ENCODE measurements at places on chromosomes 6 and 20.

- no peak for DNase-seq
These were observed 15.2 kb upstream of the ARFGEF2 start for GRCh38 chr20:48906221-48906877.

DNA sequence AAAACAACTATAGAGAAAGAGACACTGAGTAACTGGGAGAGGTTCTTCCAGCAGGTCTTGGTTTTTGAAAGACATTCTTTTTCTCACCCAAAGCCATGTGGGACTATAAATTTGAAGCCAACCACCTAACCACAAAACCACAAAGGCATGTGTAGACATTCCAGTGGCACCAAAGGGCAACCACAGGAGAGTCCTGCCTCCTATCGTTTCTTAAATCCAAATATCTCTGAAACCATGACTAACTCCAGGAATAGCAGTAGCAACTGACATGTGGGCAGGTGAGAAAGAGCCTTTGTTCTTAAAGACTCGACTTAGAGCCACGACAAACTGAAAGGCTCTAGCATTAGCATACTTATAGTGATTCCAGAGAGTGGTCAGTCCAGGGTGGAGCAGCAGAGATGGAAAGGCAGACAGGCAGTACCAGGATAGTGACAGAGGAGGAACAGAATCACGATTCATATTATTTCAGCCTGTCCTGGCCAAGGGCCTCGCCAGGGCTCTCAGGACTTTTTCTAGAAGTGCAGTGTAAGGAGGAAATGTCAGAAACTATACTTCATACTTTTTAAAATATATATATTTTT, 9.4 kb upstream of the COL9A1 start:
- DNase-seq = no peak

DNA sequence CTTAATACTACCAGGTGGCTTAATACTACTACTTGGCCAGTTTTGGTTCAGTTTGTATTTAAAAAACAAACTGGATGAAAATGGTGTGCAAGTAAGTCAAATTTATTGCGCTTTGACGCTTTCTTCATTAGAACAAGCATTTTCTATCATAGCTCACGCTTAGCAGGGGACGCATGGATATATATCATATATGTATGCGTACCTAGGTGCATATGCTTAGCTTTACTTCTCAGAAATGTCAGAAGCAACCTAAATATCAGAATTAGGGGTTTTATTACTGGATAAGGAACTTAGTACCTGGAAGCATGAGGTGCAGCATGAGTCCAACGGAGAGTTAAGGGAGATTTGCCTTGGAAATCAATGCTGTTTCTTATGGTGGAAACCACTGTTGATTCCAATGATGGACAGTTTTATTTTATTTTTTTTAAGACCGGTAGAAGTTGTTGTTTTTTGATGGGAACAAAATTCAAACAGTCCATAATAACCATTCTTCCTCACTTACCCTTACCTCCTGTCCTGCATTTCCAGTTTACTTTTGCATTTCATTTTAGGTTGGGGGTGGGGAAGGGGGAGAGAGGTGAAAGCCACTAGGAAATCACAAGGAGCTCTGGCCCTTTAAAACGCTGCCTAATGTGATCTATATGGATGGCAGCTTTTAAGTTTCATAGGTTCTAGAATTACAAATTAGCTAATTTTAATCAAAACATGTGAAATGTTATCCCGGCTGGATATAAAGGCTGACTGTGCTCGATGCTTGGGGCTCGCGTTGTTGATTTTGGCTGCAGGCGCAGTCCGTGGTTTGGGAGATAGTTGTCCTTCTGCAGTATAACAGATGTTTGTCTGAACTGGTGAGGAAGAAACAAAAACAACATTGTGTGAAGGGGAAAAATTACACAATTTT, 2.1 kb downstream of the SOBP start:
- no peak for DNase-seq

DNA sequence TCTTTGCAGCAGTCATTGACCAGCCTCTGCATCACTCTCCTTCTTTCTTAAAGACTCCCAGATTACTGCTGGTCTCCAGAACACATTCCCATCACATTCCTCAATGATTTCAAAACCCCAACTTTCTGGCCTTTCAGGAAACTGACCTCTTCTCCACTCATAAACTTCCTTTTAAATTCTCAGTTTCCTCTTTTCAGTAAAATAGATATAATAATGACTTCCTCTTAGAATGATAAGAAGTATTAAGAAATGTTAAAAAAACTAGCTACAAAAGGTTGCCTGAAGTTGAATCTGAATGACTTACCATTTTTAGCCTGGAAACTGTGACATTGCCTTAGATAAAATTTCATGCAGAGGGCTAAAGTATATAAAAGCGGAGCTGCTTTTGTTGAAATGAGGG, 239.3 kb downstream of the OGFRL1 start:
- no peak for DNase-seq

GRCh38 chr6:167574431-167575151, 249.7 kb downstream of the TTLL2 start:
- DNase-seq = no peak

DNA sequence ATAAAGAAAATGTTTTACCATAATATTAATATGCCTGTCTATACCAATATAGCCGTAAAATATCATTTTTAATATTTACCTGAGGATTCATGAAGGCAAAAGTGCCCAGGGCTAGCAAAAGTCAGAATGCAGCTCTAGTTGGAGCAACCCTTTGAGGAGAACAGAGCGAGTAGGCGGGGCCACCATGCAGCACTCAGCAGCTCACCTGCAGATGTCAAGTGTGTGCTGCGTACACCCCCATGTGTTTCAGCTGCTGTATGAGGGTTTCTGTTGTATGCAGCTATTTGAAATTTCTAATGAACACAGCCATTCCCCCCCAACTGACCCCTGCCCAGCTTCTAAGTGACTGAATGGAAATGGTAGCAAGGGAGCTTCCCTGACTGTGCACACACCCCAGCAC, 508.0 kb downstream of the QKI start:
- no peak for DNase-seq

DNA sequence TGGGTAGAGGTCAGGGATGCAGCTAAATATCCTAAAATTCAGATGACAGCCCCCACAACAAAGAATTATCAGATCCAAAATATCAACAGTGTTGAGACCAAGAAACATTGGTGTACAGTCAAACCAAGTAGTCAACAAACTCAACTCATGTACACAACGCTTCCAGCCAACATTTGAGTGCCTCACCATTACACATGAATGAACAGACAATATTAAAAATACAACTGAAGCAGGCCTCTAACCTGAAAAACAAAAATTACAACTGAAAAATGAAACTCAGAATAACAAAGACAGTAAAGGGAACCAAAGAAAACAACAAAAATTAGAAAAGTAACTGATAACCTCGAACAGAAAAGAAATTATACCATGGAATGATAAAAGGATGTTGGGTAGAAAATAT, 46.2 kb downstream of the HACE1 start:
- no peak for DNase-seq

- DNase-seq = no peak
These were observed 24.3 kb downstream of the EDEM2 start for GRCh38 chr20:35122756-35123405.

DNA sequence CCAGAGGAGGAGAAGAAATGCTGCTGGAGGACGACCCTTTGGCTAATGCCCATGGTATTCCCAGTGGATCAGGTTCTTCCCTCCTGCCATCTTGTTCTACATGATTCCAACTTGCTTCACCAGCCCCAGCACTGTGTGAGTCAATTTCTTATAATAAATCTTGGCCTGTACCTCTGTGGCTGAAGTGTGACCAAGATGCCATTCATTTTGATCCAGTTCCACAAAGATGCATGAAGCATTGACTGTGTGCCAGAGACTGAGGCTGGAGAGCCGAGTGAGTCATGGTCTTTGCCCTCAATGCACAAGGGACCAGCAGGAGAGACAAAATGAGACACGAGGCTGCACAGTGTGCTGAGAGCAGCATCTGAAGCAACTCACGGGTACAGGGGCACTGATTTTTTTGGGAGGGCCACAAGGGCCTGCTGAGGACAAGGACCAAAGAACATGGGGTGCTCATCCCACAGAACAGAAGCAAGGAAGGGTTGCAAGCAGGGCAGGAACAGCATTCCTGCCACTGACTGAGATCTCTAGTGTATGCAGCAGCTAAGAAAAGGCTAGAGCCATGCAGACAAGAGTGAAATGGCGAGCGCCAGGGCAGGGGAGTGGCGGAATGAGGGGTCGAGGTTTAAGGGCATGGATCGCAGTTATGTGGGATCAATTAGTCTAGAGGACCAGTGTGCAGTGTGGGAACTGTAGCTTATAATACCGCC, 207.0 kb downstream of the THBS2 start:
- DNase-seq = no peak

GRCh38 chr20:1825507-1825906, 69.7 kb upstream of the SIRPA start:
- DNase-seq = no peak

- no peak for DNase-seq
These were observed 33.5 kb upstream of the VSTM2L start for GRCh38 chr20:37869334-37869861.

DNA sequence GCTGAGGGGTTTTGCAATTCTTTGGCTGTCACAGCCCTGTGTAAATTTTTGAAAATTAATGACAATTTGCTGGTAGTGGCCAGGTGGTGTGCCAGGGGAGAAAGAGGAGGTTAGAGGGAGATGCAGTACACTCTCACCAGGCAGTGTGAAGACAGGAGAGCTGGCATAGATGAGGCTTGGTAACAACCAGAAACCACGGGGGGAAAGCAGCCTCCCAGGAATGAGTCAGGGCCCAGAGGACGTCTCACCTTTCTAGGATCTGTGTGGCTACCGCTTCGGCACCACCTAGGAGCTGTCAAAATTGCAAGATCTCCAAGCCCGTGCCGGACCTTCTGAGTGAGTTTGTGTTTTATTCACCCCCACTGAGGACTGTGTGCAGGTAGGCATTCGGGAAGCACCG, 171.4 kb downstream of the PACRG start:
- DNase-seq = no peak

- DNase-seq = no peak
These were observed 8.8 kb downstream of the RSPH3 start for GRCh38 chr6:158991017-158991723.

- no peak for DNase-seq
These were observed 7.1 kb downstream of the PANK2 start for GRCh38 chr20:3896302-3896701.

DNA sequence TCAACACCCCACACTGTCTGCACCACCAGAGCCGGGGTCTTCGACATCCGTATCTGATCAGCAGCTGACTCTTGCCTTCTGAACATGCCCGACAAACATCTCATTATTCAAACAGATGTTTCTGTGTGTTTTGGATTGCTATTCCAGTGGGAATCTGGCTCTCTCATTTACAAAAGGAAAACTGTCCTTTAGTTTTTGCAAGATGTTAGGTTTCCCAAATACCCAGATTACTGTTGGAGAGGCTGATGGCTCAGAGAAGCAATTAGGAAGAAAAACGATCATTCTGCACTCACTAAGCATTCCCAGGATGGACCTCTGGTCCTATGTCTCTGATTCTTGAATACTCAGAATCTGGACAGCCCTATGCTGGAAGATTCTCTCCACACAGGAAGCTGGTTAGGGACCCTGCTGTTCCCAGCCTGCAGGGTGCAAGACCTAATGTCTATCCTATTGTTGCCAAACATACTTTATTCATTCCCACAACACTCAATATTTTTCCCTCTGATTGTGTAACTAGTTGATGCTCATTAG, 532.9 kb downstream of the CDH26 start:
- no peak for DNase-seq

GRCh38 chr6:159053781-159054398, 9.1 kb upstream of the TAGAP start:
- no peak for DNase-seq

DNA sequence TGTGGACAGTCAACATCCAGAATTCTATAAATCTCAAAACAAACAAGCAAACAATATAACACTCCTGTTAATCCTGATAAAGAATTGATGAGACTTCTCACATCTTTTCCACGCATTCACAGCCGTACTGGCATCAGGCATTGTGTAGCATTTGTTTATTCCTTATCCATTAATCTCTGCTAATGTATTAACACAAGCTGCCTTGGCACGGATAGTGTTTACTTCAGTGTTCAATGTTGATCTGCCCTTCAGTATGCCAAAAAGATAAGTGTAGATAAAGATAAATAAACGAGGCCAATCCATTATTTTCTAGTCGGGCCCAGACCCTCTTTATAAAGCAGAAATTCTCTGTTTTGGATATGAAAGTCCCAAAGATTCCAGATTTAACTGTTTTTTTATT, 16.1 kb downstream of the UFL1 start:
- no peak for DNase-seq

GRCh38 chr6:22091424-22091948, 205.3 kb downstream of the PRL start:
- DNase-seq = no peak

GRCh38 chr6:135423649-135424128, 73.9 kb downstream of the AHI1 start:
- no peak for DNase-seq

- no peak for DNase-seq
These were observed 3.4 kb downstream of the SCUBE3 start for GRCh38 chr6:35216851-35217811.
